ENCODE measurements at places on chromosomes 13 and 19. TPM values are rescaled to one million over a fixed set of nuclear protein-coding genes. Genes with fewer than 3 reads are reported as not detected.

GRCh38 chr13:45695198-45695730 lies 6.9 kb upstream of the CBY2 start:
- peaks cover 16% of the 10 kb centered on the region for H3K27me3 ChIP-seq
- peaks cover 3% of the 10 kb centered on the region for H3K36me3 ChIP-seq
- no peak overlapping the region for H3K27ac ChIP-seq
- DNase-seq = no peak
- H3K4me3 ChIP-seq = no peak overlapping the region
- H3K4me1 ChIP-seq = no peaks in the 10 kb centered on the region

DNA sequence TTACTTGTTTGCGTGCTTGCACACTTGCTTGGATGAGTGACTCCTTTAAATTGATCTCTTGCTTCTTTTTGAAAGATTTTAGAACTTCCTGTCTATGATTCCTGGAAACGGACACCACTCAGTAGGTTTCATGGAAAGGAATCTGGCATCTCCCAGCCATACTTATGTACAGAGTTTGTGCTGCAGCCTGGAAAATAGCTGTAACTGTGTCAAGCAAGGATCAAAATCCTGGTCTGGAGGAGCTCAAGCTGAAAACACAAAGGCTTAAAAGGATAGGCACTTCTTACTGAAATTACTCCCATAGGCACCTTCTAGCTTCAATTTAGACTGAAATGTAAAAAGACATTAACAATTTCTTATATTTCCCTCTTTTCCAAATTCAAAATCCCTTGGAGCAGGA lies 1.4 kb upstream of the FREM2 start:
- no peaks in the 10 kb centered on the region for H3K36me3 ChIP-seq
- H3K4me3 ChIP-seq = no peak overlapping the region
- H3K27ac ChIP-seq = no peak overlapping the region
- DNase-seq = no peak

ZNF460 gene
- 81.4 TPM for total RNA-seq

UBE2L5 gene
- total RNA-seq = not detected

DNA sequence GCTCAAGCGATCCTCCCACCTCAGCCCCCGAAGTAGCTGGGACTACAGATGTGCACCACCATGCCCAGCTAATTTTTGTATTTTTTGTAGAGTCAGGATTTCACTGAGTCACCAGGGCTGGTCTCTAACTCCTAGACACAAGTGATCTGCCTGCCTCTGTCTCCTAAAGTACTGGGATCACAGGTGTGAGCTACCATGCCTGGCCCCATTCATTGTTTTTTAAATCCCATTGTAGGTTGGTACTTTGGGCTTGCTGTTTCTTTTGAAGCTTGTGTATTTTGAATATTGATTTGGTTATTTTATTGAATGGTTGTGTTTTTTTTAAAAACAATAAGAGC lies 26.7 kb downstream of the ZMYM2 start:
- no peak overlapping the region for H3K4me3 ChIP-seq
- peaks cover 8% of the 10 kb centered on the region for H3K36me3 ChIP-seq
- no peaks in the 10 kb centered on the region for H3K27me3 ChIP-seq
- peaks cover 26% of the 10 kb centered on the region for H3K4me1 ChIP-seq
- H3K27ac ChIP-seq = peak overlapping the region; percentile 54
- DNase-seq = no peak

- H3K27me3 ChIP-seq = no peaks in the 10 kb centered on the region
- H3K36me3 ChIP-seq = no peaks in the 10 kb centered on the region
- no peak for DNase-seq
These were observed 435.9 kb upstream of the SGCG start for GRCh38 chr13:22744688-22745452.

DNA sequence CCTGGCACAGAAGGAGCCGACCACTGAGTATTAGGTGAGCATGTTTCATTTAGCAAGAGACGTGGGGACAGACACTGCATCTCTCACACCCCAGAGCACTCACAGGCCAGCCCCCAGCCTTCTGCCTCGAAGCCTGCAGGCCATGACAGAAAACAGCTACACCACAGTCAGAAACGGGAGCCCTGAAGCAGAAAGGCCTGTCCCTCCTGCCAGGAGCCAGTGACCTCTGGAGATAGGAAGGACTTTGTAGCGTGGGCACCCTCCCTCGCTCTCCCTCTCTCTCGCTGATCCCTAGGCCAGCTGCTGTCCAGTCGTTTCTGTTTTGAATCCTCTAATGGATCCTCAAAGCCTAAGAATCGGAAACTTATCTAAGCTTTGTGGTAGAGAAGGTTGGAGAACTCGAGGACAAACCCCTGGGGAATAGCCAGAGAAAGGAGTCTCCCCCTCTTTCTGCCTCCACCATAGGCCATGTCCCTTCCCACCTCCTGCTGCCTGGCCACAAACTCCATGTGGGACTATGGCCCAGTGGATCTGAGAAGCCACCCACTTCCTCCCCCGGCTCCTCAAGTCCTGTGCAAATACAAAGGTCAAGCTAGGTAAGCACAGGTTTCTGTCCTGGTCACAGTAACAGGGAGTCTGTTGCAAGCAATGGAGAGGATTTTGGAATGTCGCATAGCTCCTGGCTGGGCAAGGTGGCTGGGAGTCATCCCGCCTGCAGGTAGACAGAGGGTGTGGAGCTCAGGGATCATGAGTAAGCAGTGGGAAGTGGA lies 95.1 kb downstream of the NUFIP1 start:
- H3K27me3 ChIP-seq = no peaks in the 10 kb centered on the region
- H3K27ac ChIP-seq = no peak overlapping the region
- H3K4me3 ChIP-seq = no peak overlapping the region
- H3K36me3 ChIP-seq = no peaks in the 10 kb centered on the region

GRCh38 chr13:23697772-23698313 lies 127.6 kb downstream of the TNFRSF19 start:
- peaks cover 31% of the 10 kb centered on the region for H3K4me1 ChIP-seq
- no peak overlapping the region for H3K4me3 ChIP-seq
- no peak overlapping the region for H3K27ac ChIP-seq

DNA sequence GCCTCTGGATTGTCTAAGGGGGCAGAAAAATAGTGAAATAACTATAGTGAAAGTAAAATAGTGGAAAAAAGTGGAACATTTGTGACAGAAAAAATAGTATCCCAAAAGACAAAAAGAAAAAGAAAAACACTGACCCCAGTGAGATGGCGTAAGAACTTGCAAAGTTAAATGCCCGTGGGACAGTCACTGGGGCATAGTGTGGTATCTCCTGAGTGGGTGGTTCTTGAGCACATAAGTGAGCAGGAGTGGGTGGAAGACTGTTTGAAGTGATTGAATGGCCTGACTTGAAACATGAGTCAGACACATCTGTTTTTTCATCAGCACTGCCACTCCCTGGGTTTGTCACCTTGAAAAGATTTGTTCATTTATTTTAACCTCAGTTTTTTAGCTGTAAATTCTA lies 2.5 kb downstream of the ZNF430 start:
- peaks cover 21% of the 10 kb centered on the region for H3K36me3 ChIP-seq
- H3K4me1 ChIP-seq = peaks cover 47% of the 10 kb centered on the region

- DNase-seq = no peak
- H3K27ac ChIP-seq = no peak overlapping the region
- H3K4me3 ChIP-seq = no peak overlapping the region
- H3K36me3 ChIP-seq = no peaks in the 10 kb centered on the region
These were observed 76.6 kb downstream of the ZNF486 start for GRCh38 chr19:20243629-20244028.

IGSF23 gene
- total RNA-seq = not detected

PSG11 gene
- total RNA-seq = not detected

All from chondrocyte (in vitro differentiated cells).